ENCODE measurements at places on chromosomes 16 and 17.

DNA sequence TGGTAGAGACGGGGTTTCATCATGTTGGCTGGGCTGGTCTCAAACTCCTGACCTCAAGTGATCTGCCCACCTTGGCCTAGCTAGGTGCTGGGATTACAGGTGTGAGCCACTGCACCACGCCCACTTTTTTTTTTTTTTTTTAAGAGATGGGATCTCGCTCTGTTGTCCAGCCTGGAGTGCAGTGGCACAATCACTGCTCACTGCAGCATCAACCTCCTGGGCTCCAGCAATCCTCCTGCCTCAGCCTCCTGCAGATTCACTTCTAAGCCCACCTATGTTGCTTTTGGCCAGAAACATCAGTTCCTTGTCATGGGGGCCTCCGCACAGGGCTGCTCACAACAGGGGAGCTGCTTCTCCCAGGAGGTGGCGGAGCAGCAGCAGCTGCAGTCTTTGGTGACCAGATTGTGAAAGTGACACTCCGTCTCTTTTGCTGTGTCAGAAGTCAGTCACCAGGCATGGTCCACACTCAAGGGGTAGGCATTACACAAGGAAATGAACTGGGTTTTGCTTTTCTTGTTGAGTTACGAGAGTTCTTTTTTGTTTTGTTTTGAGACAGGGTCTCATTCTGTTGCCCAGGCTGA lies 4.5 kb upstream of the NME4 start:
- no peak for DNase-seq

DNA sequence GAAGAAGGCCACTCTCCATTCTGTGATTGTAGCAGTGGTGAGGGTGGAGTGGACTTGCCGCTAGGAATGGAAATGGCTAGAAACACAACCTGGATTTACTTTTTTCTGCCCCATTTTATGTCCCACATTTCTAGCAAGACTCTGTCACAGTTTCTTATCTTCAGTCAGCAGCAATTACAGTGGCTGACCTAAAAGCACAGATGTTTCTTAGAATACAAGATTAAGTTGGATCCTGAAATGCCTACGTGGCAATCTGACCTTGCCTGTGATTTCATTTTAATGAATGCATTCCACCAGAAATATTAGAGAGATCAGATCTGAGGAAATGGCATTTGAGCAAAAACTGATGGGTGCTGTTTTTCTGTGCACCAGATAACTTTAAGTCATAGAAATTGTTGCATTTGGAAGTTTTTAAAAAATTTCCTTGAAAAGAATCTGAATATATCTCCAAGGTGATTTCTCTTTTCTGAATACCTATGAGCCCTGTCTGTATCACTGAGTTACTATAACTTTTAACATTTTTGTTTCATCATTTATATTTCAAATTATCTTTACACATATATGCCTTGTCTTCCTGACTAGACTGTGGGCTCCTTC lies 5.4 kb downstream of the HEATR3 start:
- DNase-seq = no peak

GRCh38 chr17:43439041-43439440 lies 40.2 kb downstream of the ARL4D start:
- no peak for DNase-seq

DNA sequence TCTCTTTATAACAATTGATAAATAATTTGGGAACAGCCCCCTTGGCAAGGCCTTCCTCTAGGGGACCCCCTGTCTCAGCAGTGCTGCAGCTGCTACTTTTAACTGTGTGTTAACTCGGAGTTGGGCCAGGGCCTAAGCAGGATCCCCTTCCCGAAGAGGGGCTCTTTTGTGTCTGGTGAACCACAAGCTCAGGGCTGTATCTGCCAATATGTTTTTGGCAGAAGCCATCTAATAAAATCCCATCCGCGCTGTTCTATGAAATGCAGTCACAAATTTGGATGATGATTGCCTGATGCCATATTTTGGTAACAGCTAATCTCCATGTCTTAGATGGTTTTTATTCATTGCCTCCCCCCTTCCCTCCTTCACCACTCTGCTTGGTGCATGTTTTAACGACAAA lies 267.7 kb downstream of the FTO start:
- no peak for DNase-seq

DNA sequence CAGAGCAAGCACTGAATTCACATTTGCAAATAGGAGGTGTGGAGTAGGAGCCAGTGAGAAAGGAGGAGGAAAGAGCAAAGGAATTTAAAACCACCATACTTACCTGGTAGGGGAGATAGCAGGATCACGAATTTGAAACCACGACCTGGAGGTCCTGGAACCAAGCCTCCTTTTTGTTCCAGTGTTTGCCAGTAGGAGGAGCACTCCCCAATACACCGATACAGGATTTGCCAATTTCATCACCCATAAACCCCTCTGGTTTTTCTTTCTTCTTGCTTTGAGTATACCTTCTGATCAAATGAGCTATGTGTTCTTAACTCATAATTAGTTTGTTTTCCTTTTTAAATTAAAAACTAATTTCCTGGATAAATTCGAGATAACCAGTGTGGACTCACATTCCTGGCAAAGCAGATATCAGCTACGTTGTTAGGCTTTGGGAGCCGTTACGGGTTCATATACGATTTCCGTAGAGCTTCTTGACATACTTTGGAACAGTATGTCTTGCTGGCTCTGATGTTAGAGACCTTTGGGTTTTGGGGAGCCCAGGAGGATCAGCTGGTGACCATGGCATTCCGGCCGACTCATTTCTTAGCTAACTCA lies 22.7 kb downstream of the BCO1 start:
- no peak for DNase-seq

- no peak for DNase-seq
These were observed 22.3 kb downstream of the CARHSP1 start for GRCh38 chr16:8846401-8846932.

- no peak for DNase-seq
These were observed 676.6 kb downstream of the CDH11 start for GRCh38 chr16:64445245-64445644.

- DNase-seq = no peak
These were observed 29.5 kb upstream of the CRISPLD2 start for GRCh38 chr16:84790301-84790700.
